Hippocampal formation (tissue), 2 donors: ENCODE measurements at places on chromosomes 12 and 14.

DNA sequence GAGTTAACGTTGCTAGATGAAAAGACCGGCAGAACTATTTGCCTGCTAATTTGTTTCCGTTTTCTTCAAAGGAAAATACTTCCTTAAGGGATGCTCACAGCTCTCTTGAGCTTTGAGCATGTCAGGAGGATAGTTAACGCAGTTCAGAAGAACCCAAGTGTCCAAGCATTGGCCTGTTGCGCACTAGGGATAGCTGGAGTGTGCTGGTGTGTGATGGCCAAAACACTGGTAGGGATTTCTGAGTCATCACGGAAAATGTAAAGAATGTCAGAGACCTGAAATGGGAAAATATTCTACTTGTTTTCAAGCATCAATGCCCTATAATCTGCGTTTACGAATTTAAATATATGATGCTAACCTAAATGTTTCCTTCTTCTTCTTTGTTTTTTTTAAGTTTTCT is 97.8 kb downstream of the VRK1 start:
- no peak for DNase-seq

DNA sequence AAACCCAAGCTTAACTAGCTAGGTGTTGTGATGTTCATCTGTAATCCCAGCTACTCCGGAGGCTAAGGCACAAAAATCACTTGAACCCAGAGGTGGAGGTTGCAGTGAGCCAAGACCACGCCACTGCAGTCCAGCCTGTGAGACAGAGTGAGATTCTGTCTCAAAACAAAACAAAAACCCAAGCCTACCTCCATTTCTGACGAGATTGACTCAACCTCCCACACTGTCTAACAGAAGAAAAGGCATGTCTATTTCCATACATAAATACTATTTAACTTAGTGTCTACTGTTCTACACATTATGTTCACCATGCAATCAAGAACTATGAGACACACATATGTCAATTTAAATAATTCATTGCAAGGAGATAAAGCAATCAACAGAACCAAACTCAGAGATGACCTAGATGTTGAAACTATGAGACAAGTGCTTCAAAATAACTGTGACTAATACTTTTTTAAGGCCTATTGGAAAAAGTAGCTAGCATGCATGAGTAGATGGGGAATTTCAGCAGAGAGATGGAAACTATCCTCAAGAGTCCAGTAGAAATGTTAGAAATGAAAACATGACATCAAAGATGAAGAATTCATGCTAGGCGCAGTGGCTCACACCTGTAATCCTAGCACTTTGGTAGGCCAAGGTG is 75.9 kb upstream of the DHRS4 start:
- DNase-seq = no peak

DNA sequence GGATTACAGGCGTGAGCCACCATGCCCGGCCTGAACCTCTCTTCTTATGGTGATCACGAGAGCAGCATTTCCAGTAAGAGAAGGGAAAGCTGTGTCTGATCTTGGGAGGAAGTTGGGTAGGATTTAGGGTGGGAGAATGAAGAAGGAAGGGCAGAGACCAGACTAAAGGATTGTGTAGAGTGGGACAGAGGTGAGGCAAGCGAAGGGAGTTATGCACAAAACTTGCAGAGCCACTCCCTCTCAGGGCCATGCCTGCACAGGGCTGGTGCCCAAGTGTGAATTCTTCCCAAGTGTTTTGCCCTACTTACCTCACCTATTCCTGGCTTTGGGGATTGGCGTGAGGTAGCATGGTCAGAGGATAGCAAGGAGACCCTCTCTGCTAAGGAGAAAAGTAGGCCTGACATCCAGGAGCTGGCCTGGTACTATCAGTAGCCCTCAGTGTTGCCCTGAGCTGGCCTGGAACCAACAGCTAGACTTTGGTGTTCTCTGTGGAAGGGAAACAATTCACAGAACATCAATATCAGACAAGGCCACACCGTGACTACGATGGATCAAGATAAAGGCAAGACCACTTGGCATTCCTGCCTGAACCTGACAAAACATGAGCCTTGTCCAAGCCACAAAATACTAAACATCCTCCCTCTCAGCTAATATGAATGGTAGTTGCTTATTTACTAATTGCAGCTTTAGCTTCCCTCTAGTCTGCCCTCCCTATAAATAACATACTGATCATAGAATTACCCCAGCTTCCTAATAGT is 201.0 kb upstream of the AMIGO2 start:
- no peak for DNase-seq

GRCh38 chr14:32121536-32121935 is 44.4 kb downstream of the ARHGAP5 start:
- no peak for DNase-seq

- DNase-seq = no peak
Observed at GRCh38 chr12:79451365-79451764, 239.4 kb downstream of the PAWR start.

DNA sequence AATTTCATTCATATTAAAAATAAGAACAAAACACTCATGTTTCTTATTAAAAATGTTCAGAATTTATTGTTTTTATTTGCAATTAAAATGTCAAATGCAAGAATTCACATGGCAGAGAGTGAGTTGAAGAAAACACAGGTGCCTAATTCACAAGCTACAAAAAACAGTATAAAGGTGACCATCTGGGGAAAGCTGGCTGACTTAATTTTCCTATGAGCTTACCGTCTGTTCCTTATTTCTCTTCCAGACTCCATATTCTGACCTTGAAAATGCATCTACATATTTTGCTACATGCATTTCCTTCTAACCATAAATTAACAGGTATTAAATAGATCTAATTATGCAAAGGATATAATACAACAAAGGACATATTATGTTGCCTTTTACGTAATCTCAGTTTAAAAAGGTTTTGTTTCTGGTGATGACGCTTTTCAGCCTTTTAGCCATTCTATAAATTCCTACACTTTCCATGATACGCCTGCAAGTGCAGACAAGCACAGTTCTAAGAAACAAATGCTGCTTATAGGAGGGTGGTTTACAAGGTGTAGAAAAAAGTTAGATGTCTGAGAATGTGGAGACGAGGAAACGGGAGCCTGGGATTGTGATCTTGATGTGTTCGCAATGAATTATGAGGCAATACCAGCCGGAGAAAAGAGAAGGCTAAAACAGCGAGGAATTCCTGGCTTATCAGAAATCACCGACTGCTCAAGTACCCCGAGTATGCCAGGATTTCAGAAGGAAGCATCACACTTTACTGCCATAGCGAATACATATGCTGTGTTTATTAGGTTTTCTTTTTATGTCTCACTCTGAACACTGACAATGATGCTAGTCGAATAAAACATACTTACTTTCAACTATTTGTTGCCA is 24.6 kb downstream of the LIN7A start:
- DNase-seq = no peak

GRCh38 chr12:7907009-7907408 is 29.0 kb downstream of the SLC2A3 start:
- no peak for DNase-seq

GRCh38 chr12:121802843-121803698 is 738 bp upstream of the SETD1B start:
- DNase-seq = peak; percentile 94

- no peak for DNase-seq
Observed at GRCh38 chr14:40188006-40188405, 755.8 kb upstream of the FBXO33 start.

DNA sequence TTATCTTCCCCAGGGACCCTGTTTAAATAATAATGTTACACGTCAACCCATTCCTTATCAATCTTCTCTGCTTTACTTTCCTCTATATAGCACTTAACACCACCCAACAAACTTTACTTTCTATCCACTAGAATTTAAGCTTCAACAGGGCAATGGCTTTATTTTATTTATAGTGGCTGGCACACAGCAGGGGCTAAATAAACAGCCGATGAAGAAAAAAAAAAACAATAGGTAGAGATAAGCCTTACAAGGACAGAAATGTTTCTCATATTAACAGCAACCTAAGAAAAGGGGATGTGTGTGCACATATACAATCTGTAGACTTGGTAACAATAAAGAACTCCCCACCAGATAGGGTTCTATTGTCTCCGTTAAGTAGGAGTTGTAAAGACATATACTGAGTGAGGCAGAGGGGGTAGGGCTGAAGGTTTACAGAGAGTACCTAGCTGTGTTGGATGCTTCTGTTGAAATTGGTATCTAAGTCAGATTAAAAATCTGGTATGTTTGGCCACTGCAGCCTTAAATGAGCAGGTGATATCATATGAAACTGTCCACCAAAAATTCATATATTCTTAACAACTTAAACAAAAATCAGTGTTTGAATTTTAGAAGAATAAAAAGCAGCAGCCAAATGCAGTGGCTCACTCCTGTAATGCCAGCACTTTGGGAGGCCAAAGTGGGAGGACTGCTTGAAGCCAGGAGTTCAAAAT is 24.7 kb upstream of the AP4S1 start:
- DNase-seq = no peak
